ENCODE measurements at places on chromosomes 1 and 21.
A peak's percentile ranks its signal among the peaks of the same experiment; 100 is the strongest.

DNA sequence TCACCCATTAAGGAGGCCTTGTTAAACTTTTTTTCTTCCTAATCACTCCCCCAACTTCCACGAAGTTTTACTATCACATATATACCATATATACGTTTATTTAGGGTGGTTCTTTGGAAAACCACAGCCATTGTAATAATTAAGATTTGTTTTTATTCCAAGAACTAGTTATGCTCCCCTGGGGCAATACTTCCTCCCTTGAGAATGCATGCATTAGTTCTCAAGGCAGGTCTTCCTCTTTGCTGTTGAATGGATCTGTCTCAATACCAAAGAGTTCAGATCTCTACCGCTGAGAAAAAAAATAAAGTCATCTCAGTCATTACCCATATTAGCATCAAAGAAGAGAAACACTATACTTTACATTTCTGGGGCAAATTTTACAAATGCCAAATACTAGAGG is 567.7 kb upstream of the RGS18 start:
- DNase-seq, result no peak

DNA sequence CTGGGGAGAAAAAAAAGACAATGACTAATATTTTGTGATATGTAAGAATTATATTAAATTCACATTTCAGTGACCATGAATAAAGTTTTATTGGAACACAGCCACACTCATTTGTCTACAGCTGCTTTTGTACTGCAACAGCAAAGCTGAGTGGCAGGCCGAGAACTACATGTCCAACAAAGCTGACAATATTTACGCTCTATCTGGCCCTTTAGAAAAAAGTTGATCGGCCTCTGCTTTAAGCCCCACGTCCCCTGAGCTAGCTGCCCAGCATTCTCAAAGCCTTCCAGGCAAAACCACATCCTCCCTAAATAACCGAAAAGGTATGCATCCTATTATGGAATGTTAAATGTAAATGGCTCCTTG is 8.6 kb downstream of the SLC2A1 start:
- DNase-seq, result no peak

- DNase-seq, result no peak
Observed at GRCh38 chr1:8879464-8879921, 1.0 kb upstream of the ENO1 start.

- no peak for DNase-seq
Observed at GRCh38 chr1:80181418-80181817, 1174.9 kb upstream of the ADGRL4 start.

- peak; percentile 87 for DNase-seq
Observed at GRCh38 chr21:43767984-43768867, 7.9 kb downstream of the CSTB start.

GRCh38 chr1:208242941-208243526 is 1.1 kb downstream of the PLXNA2 start:
- DNase-seq, result peak; percentile 37

- DNase-seq, result peak; percentile 70
Observed at GRCh38 chr1:227169343-227169742, 148.9 kb downstream of the CDC42BPA start.

DNA sequence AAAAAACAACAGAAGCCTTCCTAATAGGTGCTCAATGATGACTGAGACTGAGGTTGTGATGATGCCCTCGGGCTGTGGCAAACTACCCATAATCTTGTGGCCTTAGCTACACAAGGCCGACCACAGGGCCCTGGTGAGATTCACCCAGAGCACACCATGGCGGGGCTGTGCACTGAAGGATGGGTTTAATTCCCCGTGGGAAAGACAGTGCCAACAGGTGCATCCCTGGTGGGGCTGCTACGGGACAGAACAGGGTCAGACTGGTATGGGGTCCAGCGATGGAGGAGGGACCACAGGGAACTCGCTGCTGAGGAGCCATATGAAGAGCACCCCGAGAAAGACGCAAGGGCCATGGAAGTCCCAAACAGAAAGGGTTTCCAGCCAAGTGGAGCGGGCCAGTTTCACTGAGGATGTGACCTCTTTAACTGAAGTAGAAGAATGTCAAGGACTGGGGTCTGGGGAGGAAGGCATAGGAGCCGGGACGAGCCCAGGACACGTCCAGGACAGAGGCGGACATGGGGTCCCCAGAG is 21.3 kb downstream of the PRDM15 start:
- no peak for DNase-seq

GRCh38 chr1:34408011-34408410 is 231.3 kb downstream of the C1orf94 start:
- no peak for DNase-seq

DNA sequence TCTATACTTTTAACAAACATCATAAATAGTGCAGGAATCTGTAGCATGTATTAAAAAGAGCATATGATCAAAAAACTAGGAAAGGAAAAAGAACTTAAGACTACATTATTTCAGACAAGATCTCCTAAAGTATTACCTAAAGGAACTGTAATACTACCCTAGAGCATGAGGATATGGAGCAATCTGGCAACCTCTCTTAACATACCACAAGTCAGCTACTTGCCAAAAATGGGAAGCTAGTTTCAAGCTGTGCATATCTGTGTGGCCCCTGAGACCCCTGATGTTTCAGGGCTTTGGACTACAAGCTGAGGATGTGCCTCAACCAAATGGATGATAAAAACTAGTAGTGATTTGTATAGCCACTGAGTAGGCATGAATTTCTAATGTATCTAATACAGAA is 525.6 kb downstream of the PTBP2 start:
- DNase-seq, result peak; percentile 31

- peak; percentile 70 for DNase-seq
Observed at GRCh38 chr1:31421371-31422040, 8.5 kb downstream of the SERINC2 start.

DNA sequence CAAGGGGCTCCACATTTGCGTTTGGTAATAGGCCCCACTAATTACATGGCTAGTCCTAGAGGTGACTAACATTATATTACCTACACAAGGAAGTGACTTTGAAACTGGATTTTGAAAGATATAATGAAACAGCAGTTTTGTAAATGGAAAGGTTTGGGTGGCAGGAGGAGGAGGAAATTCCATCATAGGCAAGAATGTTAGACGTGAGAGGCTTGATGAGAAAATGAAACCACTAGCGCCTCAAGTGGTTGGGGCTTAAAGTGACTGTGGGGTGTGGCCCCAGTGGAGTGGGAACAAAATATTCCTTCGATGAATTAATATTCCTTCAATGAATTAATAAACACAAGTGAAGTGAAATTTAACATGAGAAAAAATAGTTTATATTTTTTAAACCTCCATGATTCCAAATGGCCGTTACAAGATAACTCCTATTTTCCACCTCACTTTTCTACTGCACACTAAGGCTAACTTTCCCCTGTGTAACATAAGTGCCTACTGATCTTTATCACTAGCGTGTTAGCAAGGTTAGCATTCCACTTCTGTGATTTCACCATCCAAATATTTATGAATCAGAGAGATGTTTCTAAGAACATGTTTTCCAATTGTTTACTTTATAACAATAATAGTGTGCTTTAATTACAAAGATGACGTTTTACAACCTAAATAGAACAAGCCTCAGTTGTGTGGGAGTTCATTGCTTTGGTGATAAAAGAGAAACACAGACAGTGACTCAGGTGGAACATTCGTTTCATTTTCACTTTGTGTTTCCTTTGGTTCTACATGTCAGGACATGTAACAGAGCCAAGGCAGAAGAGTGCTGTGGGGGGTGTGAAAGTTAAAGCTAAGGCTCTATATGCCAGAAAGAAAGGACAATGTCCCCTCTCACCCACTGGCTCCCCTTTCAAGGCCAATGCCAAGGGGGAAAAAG is 12.5 kb upstream of the ATF3 start:
- peak; percentile 40 for DNase-seq

DNA sequence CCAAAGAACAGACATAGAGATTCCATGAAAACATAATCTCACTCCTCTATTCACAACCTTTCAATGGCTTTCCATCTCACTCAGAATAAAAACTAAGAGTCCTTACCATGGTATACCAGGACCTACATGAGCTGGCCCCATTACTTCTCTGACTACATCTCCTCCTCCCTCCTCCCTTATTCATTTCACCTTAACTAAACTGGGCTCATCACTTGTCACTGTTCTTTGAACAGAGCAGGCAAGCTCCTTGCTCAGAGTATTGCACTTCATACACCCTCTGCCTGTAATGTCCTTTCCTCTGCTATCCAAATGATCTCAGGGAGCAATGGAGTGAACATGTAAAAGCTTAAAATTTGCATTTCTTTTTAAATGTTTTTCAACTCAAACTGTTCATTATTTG is 142.0 kb downstream of the MRPL39 start:
- no peak for DNase-seq

- no peak for DNase-seq
Observed at GRCh38 chr1:180765151-180765550, 133.3 kb downstream of the XPR1 start.

GRCh38 chr1:172822886-172823285 is 164.0 kb downstream of the FASLG start:
- no peak for DNase-seq

DNA sequence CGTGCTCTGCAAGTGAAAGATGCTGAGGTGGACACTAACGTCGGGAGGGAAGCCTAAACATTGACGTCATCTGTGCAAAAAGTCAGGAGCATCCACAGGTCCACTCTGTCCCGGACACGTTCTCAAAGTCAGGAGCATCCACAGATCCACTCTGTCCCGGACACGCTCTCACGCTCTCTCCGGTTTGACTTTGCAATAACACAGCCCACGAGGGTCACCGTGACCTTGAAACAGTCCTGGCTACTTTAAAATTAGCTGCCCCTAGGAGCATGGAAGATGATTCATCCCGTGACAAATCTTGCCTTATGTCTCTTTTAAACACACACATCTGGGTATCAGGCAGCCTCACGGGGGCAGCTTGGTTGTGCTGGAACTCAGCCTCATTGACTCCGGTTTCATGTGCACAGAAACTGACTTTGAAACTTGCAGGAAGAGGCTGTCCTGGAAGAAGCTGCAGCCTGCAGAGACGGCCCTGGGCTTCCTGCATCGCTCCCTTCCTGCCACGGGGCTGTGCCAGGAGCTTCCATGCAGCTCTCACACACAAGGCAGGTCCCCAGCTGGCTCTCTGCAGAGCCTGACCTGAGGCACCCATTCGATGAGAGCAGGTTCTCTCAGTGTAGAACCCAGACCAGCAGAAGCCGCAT is 18.1 kb upstream of the COL18A1 start:
- peak; percentile 45 for DNase-seq

GRCh38 chr21:34988625-34989024 is 60.5 kb downstream of the RUNX1 start:
- DNase-seq, result no peak

GRCh38 chr1:10754568-10755329 is 41.7 kb downstream of the CASZ1 start:
- DNase-seq, result no peak

GRCh38 chr1:20319456-20320220 is 29.0 kb downstream of the VWA5B1 start:
- no peak for DNase-seq

GRCh38 chr1:237007147-237007881 is 3.1 kb upstream of the MT1HL1 start:
- no peak for DNase-seq

GRCh38 chr1:18461656-18462055 is 19.1 kb upstream of the KLHDC7A start:
- no peak for DNase-seq

- no peak for DNase-seq
Observed at GRCh38 chr1:53272349-53272748, 34.0 kb upstream of the MAGOH start.

- DNase-seq, result no peak
Observed at GRCh38 chr1:29593601-29594382, 357.5 kb downstream of the PTPRU start.

GRCh38 chr1:34800214-34800613 is 7.4 kb downstream of the GJA4 start:
- no peak for DNase-seq

- peak; percentile 3 for DNase-seq
Observed at GRCh38 chr1:41980827-41981653, 62.3 kb upstream of the HIVEP3 start.

- DNase-seq, result no peak
Observed at GRCh38 chr1:214638459-214638807, 35.4 kb downstream of the CENPF start.

DNA sequence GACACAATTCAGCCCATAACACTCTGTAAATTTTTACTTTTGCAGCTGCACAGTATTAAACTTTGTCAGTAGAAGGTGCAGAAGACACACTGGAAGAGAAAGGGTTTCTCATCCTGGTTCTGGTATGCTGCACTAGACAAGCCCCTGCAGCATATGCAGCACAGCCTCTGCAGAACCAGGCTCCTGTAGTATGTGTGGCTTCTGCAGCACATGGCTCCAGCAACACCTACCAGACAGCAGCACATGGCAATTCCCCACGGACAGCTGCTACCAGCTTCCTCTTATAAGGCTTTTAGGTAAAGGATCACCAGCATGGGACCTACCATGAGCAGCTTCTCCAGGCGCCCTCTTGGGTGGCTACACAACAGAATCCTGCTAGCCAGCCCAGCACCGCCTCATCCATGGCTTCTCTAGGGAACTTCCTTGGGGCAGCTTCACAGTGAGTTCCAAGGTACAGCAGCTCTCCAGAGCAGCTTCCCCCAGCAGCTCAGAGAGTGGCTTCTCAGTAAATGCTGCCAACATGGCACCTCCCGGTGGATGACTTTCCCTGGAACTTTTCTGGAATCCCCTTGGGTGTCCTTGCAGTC is 534.4 kb upstream of the CXADR start:
- DNase-seq, result no peak

- no peak for DNase-seq
Observed at GRCh38 chr21:41402796-41403195, 23.2 kb upstream of the MX1 start.

- no peak for DNase-seq
Observed at GRCh38 chr1:244751271-244751895, 84.1 kb upstream of the COX20 start.

GRCh38 chr1:206723462-206723804 is 38.7 kb downstream of the MAPKAPK2 start:
- no peak for DNase-seq

DNA sequence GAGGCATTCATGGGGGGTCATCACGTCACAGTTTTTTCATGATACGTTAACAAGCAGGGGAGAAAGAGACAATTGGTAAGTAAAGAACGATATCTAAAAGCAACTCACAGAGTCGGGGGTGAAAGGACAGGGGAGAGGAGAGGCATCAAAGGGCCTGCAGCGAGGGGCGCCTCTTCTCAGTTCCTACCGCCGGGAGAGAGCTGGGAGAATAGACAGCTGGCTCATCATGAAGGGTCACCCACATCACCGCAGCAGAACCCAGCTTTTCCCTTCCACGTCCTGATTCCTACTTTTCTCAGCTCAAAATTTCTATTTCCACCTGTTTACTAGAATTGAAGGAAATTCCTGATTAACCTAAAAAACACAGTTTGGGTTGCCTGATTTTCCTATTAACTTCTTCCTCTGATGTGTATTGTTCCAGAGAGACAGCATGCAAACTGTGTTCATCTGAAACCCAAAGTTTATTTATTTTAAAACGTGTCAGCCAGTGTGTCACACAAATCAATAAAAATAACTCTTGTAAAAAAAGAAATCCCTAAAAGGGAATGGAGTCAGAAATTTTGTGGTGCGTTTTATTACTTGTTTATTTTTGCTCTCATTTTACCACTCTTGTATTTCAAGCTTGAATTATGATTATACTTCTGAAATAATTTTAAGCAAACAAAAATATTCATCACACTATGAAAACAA is 75.4 kb downstream of the SLC25A24 start:
- no peak for DNase-seq

Measured in hematopoietic multipotent progenitor cell treated with erythropoietin and hydrocortisone succinate and interleukin-3 and kit ligand, for 6 days (in vitro differentiated cells).